ENCODE measurements at places on chromosomes 12 and 14.
A peak's percentile ranks its signal among the peaks of the same experiment; 100 is the strongest.

DNA sequence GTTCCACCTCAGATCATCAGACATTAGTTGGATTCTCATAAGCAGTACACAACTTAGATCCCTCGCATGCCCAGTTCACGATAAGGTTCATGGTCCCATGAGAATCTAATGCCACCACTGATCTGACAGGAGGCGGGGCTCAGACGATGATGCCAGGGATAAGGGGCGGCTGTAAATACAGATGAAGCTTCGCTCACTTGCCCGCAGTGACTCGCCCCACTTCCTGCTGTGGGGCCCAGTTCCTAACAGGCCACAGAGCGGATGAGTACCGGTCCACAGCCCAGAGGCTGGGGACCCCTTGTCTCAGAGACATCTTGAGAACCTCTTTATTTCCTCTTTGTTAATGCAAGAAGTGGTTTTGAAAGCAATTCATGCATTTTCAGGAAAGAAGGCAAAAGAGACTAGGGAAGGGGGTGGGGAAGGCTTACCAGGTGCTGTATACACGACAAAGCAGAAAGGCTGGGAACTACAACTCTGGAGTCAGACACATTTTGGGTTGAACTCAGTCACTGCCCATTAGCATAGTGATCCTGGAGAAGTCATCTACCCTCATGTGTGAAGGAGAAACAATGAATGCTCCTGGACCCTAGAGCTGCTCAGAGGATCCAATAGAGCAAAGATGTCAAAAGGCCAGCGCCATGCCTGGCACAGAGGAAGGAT is 68.7 kb downstream of the EID3 start:
- DNase-seq = peak; percentile 72

DNA sequence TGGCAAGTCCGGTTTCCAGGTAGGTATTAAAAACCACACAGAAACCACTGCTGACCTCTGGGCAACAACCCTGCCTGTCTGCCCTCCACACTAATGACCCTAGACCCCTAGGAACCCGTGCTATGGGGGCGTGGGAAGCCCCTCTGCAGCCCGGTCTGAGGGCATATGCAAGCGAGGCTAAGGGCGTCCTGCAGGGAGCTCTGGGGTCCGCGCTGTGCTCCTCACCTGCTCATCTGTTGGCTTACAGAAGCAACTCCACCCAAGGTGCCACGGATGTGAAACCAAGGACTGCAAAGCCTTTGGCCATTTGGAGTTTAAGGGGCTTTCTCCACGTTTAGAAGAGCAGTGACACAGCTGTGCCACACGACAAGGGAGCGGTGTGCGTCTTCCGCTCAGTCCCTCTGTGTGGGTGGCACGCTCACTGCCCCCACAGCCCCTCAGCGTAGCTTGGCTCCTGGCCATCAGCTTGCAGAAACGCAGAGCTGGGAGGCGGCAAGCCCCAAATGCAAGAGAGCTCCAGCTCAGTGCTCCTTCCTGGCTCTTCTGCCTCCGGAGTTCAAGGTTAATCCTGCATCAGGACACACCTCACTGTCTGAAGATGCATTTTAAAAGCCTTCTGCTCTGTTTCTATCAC is 18.4 kb downstream of the AMN start:
- no peak for DNase-seq

DNA sequence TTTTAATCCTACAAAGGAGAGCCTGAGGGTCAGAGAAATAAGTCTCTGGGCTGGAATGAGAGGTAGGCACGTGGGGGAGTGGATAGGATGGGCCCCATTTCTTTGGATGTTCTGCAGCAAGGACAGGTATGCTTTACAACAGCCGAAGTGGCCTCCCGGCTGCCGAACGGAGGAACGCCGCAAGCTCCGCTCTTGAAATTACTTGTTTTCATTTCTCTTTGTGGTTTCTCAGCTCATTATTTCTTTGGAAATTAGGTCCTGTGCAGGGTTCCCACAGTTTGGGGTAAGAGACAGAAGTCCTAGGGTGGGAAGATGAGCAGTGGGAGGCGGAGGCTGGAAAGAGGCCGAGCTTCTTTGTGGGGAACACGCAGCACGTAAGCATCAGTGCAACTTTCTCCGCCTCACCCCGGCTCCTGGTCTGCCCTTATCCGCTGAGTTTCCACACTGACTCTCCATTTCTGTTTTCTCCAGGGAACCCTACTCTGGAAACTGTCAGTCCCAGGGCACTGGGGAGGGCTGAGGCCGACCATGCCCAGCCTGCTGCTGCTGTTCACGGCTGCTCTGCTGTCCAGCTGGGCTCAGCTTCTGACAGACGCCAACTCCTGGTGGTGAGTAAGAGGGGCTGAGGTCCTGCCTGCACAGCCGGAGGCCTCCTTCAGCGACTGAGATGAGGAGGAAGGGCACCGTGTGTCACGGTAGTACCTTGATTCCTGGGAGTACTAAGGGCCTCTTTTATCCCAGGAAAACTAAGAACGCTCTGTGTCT is 2.0 kb downstream of the WNT5B start:
- no peak for DNase-seq

GRCh38 chr12:13805041-13805440 is 176.4 kb downstream of the GRIN2B start:
- no peak for DNase-seq

DNA sequence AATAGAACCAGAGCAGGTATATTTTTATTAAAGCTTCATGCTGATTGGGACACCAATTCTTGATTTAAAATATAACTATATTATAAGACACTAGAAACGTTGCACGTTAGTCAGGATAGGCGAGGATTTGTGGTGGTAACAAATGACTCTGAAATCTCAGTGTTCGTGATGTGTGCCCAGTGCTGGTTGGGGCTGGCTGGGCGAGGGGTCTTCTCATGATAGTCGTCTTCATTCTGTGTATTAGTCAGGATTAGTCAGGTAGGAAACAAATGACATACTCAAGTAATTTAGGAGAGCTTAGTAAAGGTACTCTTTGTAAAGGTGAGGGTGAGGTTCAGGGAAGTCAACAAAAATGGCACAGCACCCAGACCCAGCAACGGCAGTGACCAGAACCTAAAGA is 73.9 kb upstream of the HIF1A start:
- DNase-seq = no peak

DNA sequence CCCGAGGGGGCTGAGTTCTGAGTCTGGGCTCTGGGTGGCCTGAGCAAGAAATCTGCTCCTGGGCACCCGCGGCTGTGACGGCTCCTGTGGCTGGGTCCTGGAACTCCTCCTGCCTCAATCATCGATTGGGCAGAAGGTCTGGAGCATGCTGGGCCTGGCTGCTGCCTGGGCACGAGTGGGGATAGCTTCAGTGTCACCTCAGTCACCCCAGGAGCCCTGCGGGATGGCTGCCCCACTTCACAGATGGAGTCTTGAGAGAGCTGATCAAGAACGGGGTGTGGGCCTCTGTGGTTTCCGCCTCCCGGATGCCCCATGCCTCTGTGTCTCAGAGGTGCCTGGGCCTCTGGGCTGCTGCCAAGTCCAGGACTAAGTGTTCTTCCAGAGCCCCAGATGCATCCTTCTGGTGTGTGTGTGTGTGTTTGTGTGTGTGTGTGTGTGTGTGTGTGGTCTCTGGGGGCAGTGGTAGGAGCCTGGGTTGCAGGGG is 185.6 kb upstream of the C14orf180 start:
- DNase-seq = no peak

GRCh38 chr12:14714437-14714836 is 18.0 kb upstream of the GUCY2C start:
- DNase-seq = no peak

DNA sequence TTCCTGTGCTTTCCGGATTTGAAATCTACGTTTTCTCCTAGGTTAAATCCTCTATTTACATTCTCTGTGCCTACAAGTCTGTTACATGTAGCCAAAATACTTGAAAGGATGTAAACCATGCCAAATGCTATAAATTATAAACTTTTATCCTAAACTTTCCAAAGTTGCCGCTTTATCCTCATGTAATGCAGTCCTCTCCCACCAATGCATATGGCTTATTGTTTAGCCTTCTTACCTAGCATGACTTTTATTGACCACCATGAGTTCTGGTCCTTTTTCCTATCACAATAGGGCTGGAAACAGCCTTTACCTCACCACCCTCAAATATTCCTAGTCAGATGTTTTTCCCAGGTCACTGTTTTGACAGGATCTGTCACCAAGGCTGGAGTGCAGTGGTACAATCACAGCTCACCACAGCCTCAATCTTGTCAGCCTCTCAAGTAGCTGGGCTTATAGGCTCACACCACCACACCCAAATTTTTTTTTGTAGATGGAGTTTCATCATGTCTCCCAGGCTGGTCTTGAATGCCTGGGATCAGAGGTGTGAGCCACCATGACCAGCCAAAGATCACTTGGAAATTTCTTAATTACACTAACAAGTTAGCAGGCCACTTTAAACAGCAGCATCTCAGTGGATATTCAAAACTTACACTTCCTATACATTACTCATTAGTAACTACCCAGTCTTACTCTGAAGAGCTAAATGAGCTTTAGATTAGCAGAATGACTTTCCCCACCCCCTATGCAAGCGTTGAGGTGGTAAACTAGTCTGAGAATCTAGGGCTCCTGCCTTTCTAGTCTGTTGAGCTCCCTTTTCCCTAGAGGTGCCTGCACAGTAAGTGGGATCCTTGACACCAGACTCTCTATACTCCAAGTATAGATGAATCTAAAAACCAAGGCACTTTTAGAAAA is 4.1 kb downstream of the TUBA1B start:
- DNase-seq = no peak

DNA sequence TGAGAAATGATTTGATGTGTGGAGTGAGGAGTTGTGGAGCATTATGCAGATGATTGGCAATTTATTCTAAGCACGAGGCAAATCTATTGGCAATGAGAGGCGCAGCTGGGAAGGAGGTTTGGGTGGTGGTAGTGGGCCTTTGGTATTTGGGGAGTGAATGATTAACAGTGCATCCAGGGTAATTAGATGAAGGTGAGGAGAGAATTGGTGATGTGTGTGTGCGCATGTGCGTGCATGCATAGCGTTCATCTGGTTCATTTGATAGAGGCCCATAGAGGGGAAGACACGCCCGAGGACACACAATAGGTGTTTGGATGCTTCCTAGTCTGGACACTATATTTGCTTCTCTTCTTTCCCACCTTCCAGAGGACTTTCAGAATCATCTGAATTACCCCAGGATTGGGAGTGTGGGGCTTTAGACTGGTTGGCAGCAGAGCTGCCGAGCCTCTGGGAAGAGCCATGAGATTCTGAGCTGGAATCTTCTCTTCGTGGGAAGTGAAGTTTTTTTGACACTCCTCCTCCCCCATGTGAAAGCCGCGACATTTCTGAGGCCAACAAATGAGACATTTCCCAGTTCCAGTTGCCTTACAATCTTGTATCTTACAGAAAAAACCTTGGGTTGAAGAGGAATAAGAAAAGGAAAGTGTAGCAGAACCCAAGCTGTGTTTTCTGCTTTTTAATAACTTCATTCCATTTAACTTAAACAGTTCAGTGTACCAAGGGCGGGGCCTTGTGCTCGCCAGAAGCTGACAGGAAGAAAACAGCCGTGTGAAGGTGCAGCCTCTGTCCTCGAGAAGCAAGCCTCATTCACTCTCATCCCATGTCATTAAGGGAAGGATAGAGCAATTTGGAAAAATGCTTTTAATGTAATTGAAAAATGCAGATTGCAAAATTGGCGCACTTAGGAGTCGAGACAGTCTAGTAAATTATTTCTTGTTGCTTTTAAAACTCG is 65.2 kb downstream of the SLC25A47 start:
- DNase-seq = peak; percentile 27

DNA sequence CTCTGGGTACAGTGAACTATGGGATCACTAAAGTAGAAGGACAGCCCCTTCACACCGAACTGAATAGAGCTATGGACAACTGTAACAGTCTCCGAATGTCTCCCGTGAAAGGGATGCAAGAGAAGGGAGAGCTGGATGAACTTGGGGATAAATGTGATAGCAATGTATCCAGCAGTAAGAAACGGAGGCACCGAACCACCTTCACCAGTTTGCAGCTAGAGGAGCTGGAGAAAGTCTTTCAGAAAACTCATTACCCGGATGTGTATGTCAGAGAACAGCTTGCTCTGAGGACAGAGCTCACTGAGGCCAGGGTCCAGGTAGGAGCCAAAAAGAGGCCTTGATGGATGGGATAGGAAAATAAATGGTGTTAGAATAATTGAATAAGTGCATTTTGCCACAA is 3.5 kb downstream of the ALX1 start:
- peak; percentile 43 for DNase-seq

DNA sequence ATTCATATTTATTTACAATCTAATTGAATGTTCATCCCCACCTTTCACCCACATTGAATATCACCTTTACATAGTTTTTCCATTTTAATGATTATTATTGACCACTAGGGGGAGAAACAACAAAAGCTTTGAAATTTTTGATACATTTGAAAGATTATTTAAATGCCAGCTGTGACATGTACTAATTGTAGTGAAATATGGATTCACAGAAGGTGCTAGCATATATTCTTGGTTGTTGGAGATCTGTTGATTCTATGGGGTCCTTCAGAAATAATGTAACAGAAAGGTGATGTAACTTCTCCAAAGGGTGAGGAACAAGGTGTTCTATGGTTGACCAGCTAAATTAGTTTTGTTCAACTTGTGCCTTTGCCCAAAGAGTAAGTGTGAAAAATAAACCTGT is 22.4 kb upstream of the GPR33 start:
- DNase-seq = peak; percentile 33

- no peak for DNase-seq
Measured at GRCh38 chr12:131902332-131903241, 8.2 kb downstream of the ULK1 start.

DNA sequence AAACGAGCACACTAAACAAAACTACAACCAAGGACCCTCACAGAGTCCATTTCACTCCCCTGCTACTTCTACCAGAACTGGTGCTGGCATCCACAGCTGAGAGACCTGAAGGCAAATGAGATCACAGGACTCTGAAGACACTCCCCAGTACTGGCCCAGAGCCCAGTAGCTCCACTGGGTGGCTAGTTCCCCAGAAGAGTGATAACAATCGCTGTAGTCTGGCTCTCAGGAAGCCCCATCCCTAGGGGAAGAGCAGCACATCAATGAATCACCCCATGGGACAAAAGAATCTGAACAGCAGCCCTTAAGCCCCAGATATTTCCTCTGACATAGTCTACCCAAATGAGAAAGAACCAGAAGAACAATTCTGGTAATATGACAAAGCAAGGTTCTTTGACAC is 190.7 kb upstream of the BMP4 start:
- peak; percentile 2 for DNase-seq

DNA sequence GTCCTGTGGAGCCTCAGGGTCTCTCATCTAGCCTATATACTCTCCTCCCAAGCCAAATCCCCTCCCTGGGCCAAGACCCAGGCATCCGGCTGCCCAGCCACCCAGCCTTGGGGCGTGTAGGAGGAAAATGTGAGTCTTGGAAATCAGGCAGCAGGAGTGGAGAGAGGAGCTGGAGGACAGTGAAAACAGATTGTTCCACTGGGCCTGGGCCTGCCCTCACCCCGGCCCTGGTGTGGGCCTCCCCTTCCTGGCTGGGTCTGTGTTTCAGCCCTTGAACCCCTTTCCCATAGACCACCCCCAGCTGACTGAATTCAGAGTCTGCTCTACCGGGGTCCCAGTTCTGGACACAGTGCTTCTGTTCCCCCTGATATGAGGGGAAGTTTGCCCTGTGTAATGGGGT is 6.7 kb downstream of the ITGA5 start:
- DNase-seq = no peak

- no peak for DNase-seq
Measured at GRCh38 chr14:84688297-84689025, 841.5 kb upstream of the FLRT2 start.
